ENCODE measurements at places on chromosomes 2 and 18.

DNA sequence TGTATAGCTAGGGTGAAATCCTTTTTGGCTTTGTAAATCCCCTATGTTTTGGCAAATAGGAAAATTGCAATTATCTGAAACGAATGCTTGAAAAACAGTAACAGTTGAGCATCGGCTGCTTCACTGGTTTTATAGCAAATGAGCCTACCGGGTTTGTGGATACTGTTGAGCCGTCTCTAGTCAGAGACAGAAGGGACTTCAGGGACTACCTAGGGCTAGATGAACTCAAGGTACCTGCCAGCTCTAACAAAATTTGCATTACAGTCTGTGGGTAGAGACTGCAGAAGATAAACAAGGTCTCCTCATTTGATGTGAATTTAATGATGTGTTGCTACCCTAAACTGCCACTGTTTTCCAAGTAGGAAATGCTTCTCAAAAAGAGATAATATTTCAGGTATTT, 101.1 kb downstream of the EML6 start:
- no peaks in the 10 kb centered on the region for H3K27me3 ChIP-seq
- H3K27ac ChIP-seq, result no peak overlapping the region
- no peak overlapping the region for H3K4me3 ChIP-seq
- H3K4me1 ChIP-seq, result no peaks in the 10 kb centered on the region
- DNase-seq, result no peak

DNA sequence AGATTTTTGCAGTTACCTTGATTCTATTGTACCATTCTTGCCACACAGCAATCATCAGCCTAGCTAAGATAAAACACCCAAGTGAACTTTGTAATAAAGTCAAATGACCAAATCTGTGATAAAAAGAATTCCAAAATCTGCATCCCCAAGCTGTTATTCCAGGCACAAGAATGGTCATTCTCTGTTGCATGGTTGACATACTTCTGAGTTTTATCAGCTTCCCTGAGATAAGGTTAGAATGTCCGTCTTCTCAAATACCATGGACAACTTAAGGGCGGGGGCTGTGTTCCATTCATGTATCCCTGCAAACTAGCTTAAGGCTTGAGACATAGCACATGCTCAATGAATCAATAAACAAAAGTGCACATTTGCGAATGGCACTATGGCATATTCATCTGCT, 8.1 kb upstream of the BMP10 start:
- DNase-seq, result no peak
- no peaks in the 10 kb centered on the region for H3K27me3 ChIP-seq
- H3K27ac ChIP-seq, result no peak overlapping the region

GRCh38 chr2:217928324-217929181, 74.2 kb downstream of the TNS1 start:
- peaks cover 52% of the 10 kb centered on the region for H3K4me1 ChIP-seq
- H3K36me3 ChIP-seq, result no peaks in the 10 kb centered on the region
- no peak for DNase-seq
- no peaks in the 10 kb centered on the region for H3K27me3 ChIP-seq

- DNase-seq, result no peak
- no peak overlapping the region for H3K4me3 ChIP-seq
- H3K36me3 ChIP-seq, result no peaks in the 10 kb centered on the region
- no peak overlapping the region for H3K27ac ChIP-seq
- peaks cover 14% of the 10 kb centered on the region for H3K4me1 ChIP-seq
- no peaks in the 10 kb centered on the region for H3K27me3 ChIP-seq
These were observed 130.3 kb upstream of the CTAGE1 start for GRCh38 chr18:22547807-22548561.

DNA sequence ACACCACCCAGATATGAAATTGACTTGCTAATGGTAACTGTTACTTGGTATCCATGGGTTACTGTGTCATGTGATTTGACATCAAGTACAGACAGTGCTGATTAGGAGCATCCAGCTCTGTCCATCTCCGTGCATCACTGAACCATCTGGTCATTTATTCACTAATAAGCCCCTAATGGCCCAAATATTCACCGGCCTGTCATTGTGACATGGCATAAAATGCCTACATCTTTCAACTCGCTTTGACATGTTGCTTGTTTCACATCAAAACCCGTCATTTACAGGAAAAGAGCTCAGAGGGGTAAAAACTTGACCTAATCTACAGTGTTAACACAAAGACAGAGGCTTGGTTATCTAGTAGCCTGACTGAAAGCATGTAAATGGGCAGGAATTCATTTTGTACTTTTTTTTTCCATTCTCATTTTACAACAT, 308.9 kb upstream of the ATP5MC3 start:
- no peaks in the 10 kb centered on the region for H3K36me3 ChIP-seq
- H3K27me3 ChIP-seq, result no peaks in the 10 kb centered on the region
- H3K27ac ChIP-seq, result no peak overlapping the region
- no peaks in the 10 kb centered on the region for H3K4me1 ChIP-seq
- no peak for DNase-seq

DNA sequence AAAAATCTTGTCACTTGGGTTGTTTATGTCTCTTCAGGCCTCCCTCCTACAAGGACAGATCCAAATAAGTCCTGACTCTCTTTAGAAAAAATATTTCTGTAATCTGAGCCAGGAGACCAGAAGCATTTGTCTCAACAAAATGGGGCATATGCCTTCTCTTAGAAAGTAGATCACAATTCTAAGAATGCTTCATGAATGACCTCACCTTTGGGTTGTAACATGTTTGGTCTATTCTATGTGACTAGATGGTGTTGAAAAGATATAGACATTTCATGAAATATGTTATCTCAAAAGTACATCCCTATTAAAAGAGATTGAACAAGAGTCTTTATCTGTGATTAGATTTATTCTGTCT, 159.0 kb upstream of the SETBP1 start:
- H3K4me3 ChIP-seq, result no peak overlapping the region
- DNase-seq, result no peak
- no peaks in the 10 kb centered on the region for H3K36me3 ChIP-seq
- no peaks in the 10 kb centered on the region for H3K27me3 ChIP-seq
- no peaks in the 10 kb centered on the region for H3K4me1 ChIP-seq

- no peaks in the 10 kb centered on the region for H3K36me3 ChIP-seq
- no peaks in the 10 kb centered on the region for H3K27me3 ChIP-seq
- H3K4me1 ChIP-seq, result peaks cover 5% of the 10 kb centered on the region
- DNase-seq, result no peak
- H3K27ac ChIP-seq, result no peak overlapping the region
These were observed 7.8 kb downstream of the MTHFD2 start for GRCh38 chr2:74206180-74206688.

DNA sequence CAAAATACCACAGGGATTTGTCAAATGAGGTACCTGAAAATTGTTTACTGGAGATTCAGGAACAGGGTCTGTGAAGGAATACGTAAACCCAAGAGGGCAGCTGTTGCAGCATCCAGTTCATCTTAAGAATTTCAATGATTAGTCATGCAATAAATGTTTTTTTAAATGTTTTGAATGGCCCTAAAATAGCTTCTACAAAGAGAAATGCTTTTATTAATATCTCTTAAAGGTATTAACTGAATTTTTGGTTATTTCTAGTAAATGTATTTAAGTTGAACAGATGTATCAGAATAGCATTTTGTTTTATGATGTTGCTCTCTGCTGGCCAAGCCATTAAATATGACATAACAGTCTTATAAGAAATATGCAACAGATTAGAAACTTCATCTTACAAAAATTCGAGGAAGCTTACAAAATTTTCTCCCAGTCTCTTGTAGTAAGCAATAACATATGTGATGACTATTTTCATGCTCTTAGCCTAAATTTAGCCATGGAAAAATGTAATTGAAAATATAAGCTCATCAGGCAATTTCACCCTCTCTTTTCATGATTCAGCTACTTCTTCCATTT, 863.9 kb downstream of the SUCLG1 start:
- H3K27me3 ChIP-seq, result no peaks in the 10 kb centered on the region
- DNase-seq, result no peak
- H3K4me3 ChIP-seq, result no peak overlapping the region
- H3K36me3 ChIP-seq, result no peaks in the 10 kb centered on the region
- H3K4me1 ChIP-seq, result no peaks in the 10 kb centered on the region

All from ovary (tissue), 10 donors.